ENCODE measurements at places on chromosomes 3 and 15.

- peak; percentile 22 for DNase-seq
Observed at GRCh38 chr3:169660709-169661360, 2.7 kb downstream of the MECOM start.

- DNase-seq = no peak
Observed at GRCh38 chr15:77909182-77909940, 168.2 kb downstream of the TBC1D2B start.

DNA sequence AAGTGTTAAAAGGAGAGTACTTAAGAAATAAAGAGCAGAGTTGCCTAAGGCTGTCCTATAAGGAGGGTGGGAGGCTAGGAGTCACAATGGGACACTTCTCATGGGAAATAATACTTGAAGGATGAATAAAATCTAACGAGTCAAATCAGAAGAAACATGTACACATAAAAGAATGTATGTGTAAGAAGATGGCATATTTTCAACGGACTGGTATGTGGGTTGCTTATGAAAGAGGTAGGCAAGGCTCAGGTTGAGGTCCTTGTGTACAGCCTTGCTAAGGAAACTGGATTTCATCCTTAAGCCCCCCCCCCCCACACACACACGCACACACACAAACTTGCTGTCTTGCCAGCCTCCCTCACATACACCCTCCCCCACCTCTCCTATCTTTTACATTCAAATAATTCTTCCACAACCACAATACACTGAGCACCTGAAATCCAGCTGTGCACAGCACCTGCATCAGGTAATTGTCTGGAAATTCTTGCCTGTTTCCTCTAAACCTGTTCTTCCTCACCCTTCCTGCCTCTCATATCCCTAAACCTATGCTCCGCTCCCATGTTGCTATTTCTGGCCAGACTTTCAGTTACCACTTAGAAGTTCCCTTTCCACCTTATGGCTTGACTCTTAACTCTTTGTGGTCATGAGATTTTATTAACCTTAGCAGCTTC lies 79.2 kb downstream of the FMN1 start:
- DNase-seq = no peak

GRCh38 chr15:76987276-76987675 lies 7.7 kb upstream of the PSTPIP1 start:
- no peak for DNase-seq

DNA sequence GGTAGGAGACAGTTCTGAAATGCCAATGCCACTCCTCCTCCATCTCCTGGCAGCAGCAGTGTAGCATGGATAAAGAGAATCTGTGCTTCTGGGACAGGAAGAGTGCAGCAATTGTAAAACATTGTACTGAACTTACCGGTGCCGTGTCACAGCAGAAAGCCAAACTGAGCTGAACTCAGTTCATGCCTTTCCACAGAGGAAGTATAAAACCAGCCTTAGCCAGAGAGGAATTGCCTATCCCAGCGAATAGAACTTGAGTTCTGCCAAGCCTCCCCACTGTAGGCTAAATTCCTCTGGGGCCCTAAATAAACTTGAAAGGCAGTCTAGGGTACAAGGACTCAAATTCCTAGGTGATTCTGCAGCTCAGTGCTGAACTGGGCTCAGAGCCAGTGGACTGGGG lies 148.8 kb downstream of the SLC9A9 start:
- no peak for DNase-seq

GRCh38 chr3:148840451-148840850 lies 12.8 kb downstream of the CPB1 start:
- no peak for DNase-seq

DNA sequence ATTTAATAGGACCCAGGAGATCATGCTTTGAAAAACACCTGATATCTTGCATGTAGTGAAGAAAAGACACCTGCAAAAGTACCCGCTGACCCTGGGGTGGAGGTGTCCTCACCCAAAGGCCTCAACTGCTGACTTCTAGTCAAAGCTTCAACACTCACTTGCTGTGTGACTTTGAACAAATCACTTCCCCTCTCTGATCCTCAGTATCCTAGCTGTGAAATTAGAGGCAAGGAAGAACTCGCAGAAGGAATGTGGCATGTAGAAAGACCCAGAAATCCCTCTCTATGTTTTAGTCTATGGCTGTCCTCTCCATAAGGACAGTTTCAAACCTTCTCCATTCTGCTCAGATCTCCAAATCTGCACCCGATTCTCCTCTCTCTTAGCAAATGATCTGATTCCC lies 52.7 kb upstream of the ATP13A3 start:
- DNase-seq = no peak

GRCh38 chr3:141333836-141334626 lies 34.3 kb upstream of the ZBTB38 start:
- DNase-seq = no peak

- no peak for DNase-seq
Observed at GRCh38 chr3:47571391-47572175, 7.1 kb downstream of the CSPG5 start.

GRCh38 chr3:49339581-49339940 lies 292 bp downstream of the USP4 start:
- peak; percentile 55 for DNase-seq

DNA sequence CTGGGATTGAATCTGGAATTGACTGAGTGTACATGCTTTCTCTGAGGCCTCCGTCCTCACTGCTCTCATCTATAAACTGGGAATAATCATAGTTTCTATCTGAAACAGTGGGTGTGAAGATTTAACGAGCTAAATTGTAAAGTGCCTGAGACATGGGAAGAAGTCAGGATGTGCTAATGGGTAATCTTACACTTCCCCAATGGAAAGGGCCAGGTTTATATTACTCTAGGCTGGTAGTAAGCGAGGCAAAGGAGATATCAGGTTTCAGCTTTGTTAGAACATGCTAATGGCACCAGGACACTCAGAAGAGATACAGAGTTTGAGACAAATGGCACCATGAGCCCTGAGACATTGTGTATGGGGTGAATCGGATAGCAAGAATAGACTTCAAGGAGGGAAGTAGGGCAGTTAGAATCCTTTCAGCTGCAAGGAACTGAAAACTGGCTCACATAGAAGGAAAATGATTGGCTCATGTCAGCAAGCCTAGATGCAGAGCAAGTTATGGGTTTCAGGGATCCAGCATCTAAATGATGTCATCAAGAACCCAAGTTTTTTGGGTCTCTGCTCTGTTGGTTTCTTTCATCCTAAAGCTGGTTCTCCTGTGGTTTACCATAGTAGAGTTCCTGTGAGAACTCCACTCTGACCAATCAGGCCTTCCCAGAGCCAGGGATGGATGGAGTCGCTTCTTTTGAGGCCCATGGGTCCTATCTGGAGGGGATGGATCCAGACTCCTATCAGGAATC lies 21.8 kb downstream of the FLNB start:
- no peak for DNase-seq

- DNase-seq = peak; percentile 71
Observed at GRCh38 chr3:123799544-123800361, 84.4 kb downstream of the MYLK start.

DNA sequence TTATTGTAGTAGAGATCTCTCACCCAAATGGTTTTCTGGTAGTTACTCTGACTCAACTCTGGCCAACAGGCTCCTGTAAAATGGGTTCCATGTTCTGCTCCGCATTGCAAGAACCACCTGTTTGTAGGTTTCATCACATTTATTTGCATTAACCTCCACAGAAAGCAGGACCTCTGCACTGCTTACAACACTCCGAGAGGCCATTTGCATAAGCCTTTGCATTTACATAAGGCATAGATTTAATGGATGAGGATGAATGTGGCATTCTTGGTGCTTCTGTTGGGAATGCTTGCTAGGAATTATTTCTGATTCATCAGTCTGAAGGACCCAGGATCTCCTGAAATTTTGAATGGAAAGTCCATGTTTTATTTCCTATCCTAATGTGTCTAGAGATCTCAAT lies 320.1 kb downstream of the ZNF621 start:
- DNase-seq = no peak

DNA sequence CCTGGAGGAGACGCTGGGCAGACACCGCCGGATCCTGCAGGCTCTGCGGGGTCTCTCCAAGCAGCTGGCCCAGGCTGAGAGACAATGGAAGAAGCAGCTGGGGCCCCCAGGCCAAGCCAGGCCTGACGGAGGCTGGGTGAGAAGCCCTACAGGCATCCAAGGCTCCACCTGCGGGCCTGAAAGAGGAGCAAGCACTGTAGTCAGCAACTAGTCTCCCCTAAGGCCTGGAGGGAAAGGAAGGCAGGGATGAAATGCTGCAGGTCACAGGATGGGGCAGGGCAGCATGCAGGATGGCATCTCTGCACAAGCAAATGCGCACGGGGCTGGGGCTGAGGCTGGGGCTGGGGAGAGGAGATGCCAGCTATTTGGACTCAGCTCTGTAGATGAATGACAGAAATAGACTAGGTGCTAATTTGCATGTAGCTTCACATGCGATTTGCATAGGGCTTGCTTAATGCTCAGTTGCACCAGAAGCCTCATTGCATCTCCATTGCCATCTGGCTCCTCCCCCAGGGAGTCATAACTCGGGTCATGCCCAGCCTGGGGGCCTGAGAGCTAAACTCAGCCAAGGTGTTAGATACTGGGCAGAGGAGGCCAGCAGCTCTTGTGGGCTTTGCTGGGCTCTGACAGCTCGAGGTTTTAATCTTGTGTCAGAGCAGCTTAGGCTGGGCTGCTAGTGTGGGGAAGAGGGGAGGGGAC lies 5.2 kb upstream of the CPLX3 start:
- DNase-seq = no peak

GRCh38 chr3:164450276-164450905 lies 627.9 kb downstream of the SI start:
- peak; percentile 24 for DNase-seq

- no peak for DNase-seq
Observed at GRCh38 chr3:136093771-136094170, 102.4 kb downstream of the MSL2 start.

- DNase-seq = no peak
Observed at GRCh38 chr3:73332558-73332957, 271.1 kb downstream of the EBLN2 start.

GRCh38 chr3:189684317-189684716 lies 53.1 kb downstream of the TP63 start:
- DNase-seq = no peak

GRCh38 chr3:116067326-116067725 lies 378.0 kb downstream of the LSAMP start:
- DNase-seq = no peak

- DNase-seq = no peak
Observed at GRCh38 chr3:197495059-197495455, 60.7 kb downstream of the BDH1 start.

- DNase-seq = no peak
Observed at GRCh38 chr15:54374184-54374952, 396.1 kb downstream of the UNC13C start.

DNA sequence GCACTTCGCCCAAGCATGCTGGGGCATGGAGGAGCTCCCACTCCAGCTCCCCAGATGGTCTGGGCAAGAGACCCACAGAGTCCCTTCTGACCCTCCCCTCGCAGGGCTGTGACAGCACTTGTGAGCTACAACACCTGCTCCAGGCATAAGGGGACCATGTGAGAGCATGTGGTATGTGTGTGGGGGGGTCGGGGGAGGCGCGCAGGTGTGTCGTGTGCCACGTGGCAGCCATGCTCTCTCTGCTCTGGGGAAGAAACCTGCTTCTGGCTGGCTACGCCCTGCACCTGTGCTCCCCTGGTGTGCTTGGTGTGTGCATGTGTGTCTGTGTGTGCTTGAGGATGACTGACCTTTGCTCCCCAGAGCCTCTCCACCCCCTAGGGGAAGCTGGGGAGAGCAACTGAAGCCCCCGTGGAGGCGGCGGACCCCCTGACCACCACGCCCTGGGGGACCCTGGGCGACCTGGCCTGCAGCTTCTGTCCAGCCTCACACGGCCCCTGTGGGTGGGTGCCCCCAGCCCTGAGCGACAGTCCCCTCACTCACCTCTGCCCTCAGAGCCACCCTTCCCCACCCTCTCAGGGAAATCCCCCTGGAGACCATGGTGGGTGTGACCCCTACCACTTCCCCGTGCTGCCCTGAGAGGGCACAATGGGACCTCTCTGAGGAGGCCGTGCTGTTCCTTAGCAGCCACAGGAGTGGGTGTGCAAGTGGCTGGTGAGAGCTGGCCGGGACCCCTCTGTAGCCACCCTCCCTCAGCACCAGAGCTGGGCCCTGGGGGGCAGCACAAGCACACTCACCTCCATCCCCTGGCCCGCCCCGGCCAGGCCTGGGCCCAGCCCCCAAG lies 16.6 kb upstream of the SEC13 start:
- DNase-seq = no peak

GRCh38 chr3:121064121-121064520 lies 156.1 kb downstream of the STXBP5L start:
- DNase-seq = no peak

- DNase-seq = no peak
Observed at GRCh38 chr15:57619746-57620145, 28.0 kb downstream of the MYZAP start.

DNA sequence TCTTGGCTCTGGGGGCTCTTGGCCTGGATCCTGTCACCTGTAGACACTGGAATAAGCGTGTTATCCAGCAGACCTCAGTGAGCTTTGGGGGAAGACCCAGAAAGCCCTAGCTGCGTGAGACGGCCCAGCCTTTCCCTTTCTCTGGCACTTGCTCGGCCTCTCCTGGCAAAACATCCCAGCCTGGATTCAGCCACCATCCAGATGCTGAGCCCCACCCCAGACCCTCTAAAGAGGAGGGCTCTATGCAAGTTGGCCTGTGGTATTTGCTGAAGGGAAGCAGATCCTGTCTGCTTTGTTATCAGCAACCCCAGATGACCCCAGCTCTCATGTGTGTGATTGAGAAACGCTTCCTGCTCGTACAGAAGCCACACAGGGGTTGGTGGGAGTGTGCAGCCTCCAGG lies 267.2 kb downstream of the FAM43A start:
- DNase-seq = no peak

- no peak for DNase-seq
Observed at GRCh38 chr15:61146931-61147230, 82.2 kb downstream of the RORA start.

DNA sequence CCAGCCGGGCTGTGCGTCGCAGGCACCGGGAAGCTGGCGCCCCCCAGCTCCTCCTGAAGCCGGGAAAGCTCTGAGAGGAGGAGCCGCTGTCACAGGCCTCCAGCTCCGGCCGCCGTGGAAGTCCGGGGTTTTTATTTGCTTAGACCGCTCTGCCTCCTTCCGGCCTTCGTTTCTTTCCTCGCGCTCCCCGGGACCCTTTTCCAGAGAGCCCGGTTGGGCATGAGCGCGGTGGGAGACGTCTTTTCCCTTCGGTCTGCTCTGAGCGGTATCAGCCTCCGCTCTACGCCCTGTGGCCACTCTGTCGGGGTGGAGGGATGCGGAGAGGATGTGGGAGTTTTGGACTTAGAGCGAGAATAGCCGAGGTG lies 559 bp downstream of the SENP5 start:
- peak; percentile 44 for DNase-seq

Measured in GM03348 (cell line).